ENCODE measurements at places on chromosomes 5 and 9.
A peak's percentile ranks its signal among the peaks of the same experiment; 100 is the strongest.

DNA sequence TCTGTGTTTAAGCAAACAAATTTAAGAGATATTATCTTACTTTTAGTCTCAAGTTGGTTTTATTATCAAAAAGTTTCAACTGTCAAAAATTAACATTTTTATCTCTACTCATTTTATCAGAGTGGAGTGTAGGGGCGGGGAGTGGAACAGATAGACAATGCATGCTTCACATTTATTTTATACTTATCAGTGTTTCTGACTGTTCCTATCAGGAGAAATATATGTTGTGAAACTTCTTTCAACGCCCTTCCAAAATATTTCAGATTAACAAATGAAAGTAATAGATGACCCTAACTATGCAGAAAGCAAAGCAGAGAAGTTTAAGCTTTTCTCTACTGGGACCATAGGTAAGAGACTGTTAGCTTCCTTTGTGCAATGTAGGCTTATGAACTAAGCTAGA is 44.9 kb upstream of the MAST4 start:
- no peak for DNase-seq

DNA sequence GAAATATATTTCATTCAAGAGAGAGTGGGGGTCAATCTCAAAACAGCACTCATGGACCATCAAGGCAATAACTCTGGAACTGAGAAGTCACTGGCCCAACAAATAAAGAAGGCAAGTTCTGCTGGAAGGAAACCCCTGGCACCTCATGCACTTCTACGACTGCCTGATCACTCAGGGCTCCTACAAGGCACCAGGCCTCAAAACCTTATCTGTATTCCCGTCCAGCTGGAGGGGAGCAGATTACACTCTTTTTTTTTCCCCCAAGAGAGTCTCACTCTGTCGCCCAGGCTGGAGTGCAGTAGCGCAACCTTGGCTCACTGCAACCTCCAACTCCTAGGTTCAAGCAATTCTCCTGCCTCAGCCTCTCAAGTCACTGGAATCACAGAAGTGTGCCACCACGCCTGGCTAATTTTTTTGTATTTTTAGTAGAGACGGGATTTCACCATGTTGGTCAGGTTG is 49.9 kb downstream of the P4HA2 start:
- DNase-seq, result no peak

- DNase-seq, result no peak
Observed at GRCh38 chr5:136222580-136223235, 29.7 kb upstream of the SMIM32 start.

DNA sequence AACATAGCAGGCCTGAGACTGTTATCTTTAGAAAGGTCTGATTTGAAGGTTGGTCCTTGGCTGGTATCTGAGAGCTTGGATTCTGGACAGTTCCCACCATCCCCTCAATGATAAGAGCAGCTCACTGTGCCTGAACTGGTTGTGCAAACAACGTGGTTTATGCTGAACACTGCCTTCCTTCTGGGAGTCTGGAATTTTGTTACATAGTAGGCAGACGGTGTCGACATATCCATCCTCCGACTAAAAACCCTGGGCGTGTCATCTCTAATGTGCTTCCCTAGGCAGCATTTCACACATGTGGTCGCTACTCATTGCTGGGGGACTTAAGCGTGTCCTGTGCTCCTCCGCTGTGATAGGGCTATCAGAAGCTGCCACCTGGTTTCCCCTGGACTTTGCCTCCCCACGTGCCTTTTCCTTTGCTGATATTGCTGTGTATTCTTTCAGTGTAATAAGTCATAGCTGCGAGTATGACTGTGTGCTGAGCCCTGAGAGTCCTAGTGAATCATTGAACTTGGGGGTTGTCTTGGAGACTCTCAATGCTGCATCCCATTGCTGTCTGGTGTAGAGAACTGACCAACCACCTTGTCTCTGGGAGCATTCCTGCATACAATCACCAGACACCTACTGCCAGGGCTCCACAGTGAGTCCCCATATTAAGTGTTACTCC is 119.1 kb upstream of the TBC1D2 start:
- no peak for DNase-seq

- peak; percentile 40 for DNase-seq
Observed at GRCh38 chr5:176530983-176531901, 6.0 kb downstream of the RNF44 start.

DNA sequence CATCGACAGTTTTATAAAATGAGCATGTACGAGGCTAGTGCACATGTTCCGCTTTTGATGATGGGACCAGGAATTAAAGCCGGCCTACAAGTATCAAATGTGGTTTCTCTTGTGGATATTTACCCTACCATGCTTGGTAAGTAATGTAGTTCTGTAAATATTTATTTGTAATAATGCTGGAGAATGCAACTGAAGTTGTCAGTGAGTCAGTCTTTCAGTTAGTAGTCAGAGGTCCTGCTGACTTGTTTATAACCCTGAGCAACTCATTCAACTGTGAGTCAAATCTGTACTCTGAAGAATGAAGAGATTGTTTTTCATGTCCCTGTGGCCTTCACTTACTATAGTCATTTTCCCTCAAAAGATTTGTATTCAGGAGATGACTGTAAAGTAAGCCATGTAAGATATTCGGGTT is 28.4 kb upstream of the GPR150 start:
- DNase-seq, result no peak

- no peak for DNase-seq
Observed at GRCh38 chr5:179190851-179191505, 130.8 kb downstream of the ZNF354C start.

- no peak for DNase-seq
Observed at GRCh38 chr5:17069995-17070511, 134.0 kb upstream of the MYO10 start.

DNA sequence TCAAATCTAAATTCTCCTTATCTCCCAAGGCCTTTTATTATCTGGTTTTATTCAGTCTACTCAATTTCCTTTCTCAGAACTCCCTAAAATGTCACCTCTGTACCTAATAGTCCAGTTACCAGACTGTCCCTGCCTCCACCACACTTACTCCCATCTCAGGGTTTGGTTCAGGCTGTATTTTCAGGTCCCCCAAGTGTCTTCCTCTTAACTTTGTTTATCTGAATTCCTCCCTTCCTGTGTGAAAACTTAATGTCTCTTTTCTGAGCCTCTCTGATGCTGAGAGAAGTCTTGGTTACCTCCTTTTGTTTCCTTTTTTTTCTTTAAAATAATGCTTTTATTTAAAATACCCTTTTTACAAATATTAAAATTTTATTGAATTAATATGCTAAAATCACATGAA is 133.4 kb downstream of the PAM start:
- no peak for DNase-seq

- DNase-seq, result peak; percentile 2
Observed at GRCh38 chr9:4762108-4762885, 21.3 kb upstream of the AK3 start.

DNA sequence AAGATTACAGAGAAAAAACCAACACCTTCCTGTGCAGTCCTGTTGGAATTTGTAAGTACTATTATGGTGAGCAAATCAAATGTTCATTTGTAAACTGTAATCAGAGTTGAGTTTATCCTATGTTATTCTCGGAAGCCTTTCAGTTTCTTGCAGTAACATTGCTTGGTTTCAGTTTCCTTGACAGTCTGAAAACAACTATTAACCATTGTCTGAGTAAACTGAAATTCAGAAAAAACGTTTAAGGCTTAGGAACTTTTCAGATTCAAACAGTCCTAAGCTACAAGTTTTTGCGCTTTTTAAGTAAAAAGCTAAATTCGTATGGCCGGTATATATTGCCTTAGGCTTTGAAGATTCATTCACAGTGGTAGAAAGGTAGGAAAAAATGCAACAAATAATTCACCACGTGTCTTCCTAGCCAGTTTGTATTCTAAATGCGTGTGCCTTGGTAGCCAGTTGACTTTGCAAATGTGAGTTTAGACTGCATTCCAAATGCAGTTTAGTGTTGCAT is 2.5 kb downstream of the GPBP1 start:
- DNase-seq, result no peak

DNA sequence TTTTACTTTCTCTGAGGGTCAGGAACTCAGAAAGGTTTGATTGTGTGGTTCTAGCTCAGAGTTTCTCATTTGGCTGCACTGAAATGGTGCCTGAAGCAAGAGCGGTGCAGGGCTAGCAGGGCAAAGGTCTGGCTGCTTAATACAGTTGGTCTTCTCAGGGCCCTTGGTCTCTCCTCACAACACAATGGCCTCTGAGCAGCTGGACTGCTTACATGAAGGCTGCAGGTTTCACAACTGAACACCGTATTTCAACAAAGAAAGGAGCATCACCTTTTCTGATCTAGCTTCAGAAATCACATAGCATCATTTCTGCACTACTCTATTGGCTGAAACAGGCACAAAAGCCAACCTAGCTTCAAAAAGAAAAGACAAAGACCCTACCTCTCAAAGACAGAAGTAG is 122.2 kb downstream of the MLLT3 start:
- no peak for DNase-seq

DNA sequence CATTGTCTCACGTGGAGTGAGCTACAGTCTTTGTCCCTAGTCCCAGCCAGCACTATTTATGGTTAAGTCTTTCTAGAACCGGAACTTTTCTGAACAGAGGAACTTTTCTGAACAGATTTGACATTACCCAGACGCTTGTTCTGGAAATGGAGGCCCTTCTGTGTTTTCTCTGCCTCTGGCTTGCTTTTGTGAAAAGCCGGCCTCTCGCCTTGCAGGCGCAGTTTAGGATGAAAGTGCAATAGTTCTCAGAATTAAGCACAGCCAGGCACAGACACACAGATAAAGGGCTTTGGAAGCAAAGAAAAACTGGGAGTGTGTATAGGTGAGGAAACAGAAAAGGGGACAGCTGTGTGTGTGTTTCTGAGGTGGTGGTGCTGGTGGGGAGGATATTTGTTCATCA is 5.9 kb downstream of the GDNF start:
- no peak for DNase-seq

- DNase-seq, result no peak
Observed at GRCh38 chr5:96609369-96609768, 52.8 kb upstream of the CAST start.

DNA sequence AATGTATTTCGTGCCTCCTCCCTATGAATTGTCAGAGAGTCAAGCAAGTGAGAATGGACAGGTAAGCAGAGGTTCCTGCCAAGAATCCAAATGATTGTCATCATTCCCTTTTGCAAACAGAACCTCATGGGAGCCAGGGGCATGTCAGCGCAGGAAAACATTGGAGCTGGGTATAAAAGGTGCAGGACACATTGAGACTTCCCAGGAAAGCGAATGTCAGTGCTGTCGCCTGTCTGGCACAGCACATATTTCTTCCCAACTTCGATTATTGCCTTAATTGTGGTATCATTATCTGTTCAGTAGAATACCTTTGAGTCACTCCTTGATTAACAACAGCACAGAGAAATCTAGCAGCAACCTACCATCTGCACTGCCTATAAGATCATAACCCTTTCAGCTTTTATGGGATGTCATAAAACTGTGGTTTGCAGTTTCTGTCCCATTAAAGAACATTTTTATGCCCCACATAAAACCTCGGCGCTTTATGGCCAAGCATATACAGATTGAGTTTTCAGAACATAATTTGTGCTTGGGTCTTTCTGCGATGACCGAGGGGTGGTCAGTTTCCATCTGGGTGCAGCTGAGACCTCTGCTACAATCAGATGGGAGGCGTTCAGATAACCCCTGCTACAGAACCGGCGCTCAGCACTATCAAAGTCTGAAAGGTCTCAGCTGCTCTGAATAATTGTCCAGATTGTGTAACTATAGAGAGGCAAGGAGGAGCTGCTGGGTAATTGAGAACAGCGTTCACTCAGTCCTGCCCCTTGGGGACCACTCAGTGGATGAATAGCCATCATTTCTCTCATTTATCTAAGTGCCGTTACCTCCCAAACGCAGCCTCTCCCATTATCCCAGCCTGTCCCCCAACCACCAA is 30.9 kb upstream of the WWC1 start:
- no peak for DNase-seq

- no peak for DNase-seq
Observed at GRCh38 chr9:88567870-88568269, 32.9 kb downstream of the NXNL2 start.
